ENCODE measurements at places on chromosomes 7 and 10.

GRCh38 chr10:6493521-6494441 is 86.3 kb downstream of the PRKCQ start:
- DNase-seq: no peak

- DNase-seq: no peak
Measured at GRCh38 chr7:154874409-154875113, 128.4 kb downstream of the PAXIP1 start.

GRCh38 chr10:44424957-44425356 is 40.1 kb upstream of the CXCL12 start:
- DNase-seq: no peak

DNA sequence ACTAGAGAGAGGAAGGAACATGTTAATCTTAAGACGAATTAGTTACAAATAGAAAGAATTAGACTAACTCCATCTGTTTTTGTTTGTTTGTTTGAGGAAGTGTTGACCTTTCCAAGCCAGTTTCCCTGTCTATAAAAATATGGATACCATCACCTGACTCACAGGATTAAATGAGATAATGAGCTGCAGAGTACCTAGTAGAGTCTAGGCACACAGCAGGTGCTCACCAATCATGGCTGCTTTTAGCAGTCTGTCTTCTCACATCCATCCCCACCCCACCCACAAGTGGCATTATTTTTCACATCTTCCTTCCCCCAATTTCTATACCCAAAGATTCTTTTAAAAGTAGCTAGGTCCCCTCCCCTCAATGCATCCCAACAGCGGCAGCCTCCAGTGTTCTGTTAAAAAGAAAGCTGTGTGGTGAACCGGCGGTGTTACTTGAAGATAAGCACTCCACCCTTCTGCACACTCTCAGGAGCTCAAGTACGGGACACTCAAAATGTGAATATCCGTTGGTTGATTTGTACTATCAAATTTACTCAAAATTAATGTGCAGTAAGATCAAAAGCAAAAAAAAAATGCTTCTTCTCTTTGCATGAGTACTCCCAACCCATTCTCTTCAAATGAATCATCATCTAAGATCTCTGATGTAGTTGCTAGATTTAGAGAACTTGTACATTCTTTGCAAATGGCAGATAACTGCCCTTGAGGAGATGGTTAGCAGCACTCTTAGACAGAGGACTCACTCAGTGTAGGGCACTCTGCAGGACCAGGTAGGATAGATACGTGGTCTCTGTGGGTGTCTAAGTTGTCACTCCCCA is 145.4 kb upstream of the ASAH2 start:
- no peak for DNase-seq

- DNase-seq: no peak
Measured at GRCh38 chr7:92813390-92814024, 22.9 kb downstream of the CDK6 start.

GRCh38 chr10:48651293-48651692 is 33.4 kb upstream of the WDFY4 start:
- no peak for DNase-seq

- no peak for DNase-seq
Measured at GRCh38 chr7:146411975-146412374, 295.4 kb downstream of the CNTNAP2 start.

GRCh38 chr7:21029006-21029405 is 242.3 kb upstream of the SP8 start:
- no peak for DNase-seq

DNA sequence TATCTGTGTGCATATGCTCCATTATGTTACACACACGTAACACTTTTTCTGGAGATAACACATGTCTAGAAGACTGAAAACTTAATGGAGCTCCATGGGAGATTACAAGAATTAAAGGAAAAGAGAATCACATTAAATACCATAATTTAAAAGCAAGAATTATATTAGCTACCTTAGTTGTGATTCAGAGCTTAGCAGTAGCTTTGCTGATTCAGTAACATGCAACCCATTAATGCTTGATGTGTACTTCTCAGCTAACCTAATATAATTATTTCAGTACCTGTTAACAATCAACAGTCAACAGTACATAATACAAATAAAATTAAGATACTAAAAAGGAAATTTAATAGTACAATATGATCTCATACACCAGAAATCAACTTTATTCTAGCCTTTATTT is 73.8 kb upstream of the GPR22 start:
- DNase-seq: no peak

DNA sequence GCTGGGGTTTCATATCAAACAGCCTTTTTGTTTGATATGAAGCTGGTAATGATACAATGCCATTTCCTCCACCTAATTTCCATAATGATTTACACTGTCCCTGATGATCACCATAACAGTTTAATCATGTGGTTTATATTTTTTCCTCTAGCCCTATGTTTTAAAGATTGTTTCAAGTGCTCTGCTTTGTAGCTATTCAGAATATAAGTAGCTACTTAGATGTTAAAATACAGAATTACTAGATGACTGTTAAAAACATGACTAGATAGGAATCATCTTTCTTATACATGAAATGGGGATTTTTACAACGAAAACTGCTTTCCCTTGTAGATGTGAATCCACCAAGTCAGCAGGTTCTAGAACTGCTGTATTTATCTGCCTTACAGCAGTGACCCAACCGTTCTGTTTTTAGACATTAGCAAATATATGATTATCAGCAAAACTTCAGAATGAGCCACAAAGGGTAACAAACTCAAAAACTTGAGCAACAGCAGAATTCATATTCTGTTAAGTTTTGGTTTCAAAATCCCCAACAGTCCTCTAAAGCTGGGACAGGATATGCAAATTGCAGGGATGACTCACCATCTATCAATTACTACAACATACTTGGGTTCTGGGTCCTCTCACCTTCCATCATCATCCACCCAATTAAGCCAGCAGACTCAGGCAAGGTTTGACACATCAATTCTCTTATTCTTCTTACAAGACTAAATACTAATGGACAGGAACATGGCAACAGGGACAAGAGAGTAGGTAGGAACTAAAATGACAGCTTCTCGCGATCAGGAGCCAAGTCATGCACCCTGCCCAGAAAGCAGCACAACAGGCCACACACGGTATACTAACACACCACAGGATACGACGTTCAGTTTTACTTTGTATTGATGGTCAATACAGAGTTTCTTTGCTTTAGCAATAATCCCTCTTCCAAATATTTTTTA is 83.9 kb downstream of the PIP4K2A start:
- DNase-seq: no peak

DNA sequence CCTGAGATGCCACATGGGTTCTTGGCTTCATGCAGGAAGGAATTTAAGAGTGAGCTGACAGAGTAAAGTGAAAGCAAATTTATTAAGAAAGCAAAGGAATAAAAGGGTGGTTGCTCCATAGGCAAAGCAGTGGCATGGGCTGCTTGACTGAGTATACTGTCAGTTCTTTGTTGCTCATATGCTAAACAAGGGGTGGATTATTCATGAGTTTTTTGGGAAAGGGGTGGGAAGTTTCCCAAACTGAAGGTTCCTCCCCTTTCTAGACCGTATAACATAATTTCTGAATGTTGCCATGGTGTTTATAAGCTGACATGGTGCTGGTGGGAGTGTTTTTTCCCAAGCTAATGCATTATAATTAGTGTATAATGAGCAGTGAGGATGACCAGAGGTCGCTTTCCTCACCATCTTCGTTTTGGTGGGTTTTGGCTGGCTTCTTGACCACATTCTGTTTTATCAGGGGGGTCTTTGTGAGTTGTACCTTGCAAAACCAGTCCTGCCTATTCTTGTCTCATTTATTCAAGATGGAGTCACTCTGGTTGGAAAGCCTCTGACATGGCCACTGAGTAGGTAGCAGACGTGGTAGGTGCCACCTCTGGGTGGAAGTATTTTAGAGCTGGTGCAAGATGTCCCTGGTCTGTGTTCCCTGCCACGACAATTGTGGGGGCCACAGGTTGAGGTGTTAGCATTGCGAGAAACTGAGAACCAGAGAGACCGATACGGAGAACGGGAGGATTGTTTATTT is 107.5 kb upstream of the SDK1 start:
- no peak for DNase-seq

DNA sequence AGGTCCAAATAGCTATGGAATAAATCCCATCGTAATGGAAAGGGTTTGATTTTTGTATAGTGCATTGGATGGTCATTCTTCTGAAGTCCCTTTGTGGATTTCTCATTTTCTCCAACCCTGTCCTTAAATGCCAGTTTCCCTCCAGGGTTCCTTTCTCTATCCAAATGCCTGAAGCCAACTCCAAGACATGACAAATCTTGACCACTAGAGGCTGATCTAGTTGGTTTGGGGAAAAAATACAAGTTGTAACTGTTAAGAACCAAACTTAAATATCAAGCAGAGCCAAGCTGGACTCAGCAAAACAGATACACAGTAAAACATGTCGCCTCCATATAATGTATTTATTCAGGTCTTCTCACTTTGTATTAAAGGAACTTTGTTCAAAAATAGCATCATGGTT is 28.7 kb downstream of the FRMD4A start:
- DNase-seq: no peak

DNA sequence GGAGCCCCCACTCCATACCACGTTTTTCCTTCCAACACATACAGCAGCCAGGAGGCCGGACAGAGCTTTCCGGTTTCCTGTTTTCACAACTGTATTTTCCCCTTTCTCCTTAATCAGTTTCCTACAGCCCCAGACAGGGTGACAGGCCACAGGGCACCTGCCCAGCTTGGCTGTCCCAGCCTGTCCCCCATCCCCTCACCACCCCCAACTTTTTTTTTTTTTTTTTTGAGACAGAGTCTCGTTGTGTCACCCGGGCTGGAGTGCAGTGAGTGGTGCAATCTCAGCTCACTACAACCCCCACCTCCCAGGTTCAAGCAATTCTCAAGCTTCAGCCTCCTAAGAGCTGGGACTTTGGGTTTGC is 10.3 kb upstream of the HSPB1 start:
- no peak for DNase-seq

DNA sequence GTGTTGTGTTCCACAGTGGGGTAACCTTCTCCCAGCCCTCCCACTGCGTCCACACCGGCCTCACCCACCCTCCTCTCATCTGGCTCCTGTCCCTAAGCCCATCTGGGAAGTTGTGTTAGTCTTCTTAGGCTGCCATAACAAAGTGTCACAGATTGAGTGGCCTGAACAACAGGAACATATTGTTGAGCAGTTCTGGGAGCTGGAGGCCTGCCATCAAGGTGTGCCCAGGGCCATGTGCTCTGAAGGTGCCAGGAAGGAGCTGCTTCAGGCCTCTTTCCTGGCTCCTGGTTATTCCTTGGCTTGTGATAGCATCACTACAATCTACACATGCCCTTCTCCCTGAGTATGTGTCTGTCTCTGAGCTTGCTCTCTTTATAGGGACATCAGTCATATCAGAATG is 327.6 kb upstream of the COBL start:
- DNase-seq: no peak

- no peak for DNase-seq
Measured at GRCh38 chr7:98329791-98330373, 48.4 kb downstream of the BRI3 start.

GRCh38 chr10:110061687-110062086 is 53.9 kb downstream of the ADD3 start:
- DNase-seq: no peak

GRCh38 chr7:43240565-43240964 is 128.1 kb downstream of the HECW1 start:
- no peak for DNase-seq

DNA sequence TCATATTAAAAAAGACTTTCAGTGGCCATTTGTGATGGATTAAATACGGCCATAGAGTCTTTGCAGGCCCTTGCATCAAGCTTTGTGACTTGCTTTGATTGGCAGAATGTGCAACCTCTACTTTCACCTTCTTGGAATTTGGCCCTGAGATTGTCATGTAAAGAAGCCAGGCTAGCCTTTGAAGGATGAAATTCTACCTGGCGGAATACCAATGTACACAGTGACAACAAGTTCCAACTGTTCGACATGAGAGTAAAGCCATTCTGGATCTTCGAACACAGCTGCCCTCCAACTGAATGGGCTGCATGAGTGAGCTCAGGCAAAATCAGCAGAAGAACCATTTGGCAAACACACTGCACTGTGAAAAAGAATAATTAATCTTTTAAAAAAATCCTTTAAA is 321.3 kb downstream of the PHF14 start:
- no peak for DNase-seq

- DNase-seq: no peak
Measured at GRCh38 chr10:79310911-79311573, 36.2 kb upstream of the PPIF start.

DNA sequence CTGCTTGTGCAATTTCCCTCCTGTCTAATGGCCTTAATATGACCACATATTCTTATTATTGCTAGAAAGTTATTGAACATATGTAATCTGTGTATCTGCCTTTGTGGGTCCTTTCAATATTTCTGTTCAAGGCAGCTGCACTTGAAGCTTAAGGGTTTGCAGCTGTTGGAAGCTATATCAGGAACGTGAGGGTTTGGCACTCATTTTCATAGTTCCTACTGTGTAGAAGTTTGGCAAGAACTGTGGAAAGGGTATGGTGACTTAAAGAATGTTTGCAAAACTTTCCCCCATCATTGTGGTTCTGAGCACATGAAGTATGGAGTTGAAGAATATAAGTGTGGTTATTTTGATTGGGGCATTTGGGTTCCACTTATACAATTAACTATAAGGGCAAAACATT is 144.7 kb upstream of the SEMA3A start:
- DNase-seq: no peak

DNA sequence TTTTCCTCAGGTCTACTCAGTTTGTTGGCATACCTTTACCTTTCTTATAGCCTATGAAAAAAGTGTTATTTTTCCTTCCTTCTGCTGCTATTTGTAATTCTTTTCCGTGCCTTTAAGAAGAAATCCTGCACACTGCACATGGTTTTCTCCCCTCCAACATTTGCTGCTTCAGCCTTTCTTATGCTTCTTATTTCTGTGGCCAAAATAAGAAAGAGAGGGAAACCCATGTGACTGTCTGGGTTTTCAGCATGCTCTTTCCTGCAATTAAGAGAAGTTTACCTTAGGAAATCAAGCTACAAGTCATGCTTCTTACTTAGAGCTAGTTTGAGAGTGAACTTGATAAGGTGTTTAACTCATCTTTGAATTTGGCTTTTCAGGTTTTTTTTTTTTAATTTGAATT is 11.0 kb downstream of the TBC1D12 start:
- DNase-seq: no peak

GRCh38 chr10:101833466-101833865 is 10.1 kb downstream of the KCNIP2 start:
- no peak for DNase-seq

DNA sequence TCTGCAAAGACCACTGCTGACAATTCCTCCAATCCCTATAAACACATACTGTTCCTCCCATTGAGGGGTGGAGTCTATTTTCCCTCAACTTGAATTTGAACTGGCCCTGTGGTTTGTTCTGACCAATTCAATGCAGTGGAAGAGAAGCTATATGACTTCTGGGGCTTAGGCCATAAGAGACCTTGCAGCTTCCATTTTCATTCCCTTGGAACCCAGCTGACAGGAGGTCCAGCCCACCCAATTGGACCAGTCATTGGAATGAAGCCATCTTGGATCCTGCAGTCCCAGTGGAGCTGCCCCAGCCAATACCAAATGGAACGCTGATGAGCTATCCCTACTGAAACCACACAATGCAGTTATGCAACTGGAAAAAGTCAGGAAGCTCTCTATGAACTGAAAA is 8.9 kb upstream of the TMED4 start:
- DNase-seq: no peak

GRCh38 chr7:131949659-131950058 is 393.2 kb upstream of the PODXL start:
- DNase-seq: no peak

- DNase-seq: no peak
Measured at GRCh38 chr10:48224979-48225560, 49.4 kb downstream of the FRMPD2 start.

GRCh38 chr7:99409192-99409572 is 413 bp downstream of the BUD31 start:
- DNase-seq: no peak

GRCh38 chr7:6074612-6075380 is 43.6 kb downstream of the ANKRD61 start:
- DNase-seq: no peak
